GM23248 (cell line): ENCODE measurements at places on chromosomes 3 and 15. TPM values are rescaled to one million over a fixed set of nuclear protein-coding genes. Genes with fewer than 3 reads are reported as not detected.
A peak's percentile ranks its signal among the peaks of the same experiment; 100 is the strongest.

- no peak for DNase-seq
These were observed 352.1 kb downstream of the SHQ1 start for GRCh38 chr3:72496051-72496670.

DNA sequence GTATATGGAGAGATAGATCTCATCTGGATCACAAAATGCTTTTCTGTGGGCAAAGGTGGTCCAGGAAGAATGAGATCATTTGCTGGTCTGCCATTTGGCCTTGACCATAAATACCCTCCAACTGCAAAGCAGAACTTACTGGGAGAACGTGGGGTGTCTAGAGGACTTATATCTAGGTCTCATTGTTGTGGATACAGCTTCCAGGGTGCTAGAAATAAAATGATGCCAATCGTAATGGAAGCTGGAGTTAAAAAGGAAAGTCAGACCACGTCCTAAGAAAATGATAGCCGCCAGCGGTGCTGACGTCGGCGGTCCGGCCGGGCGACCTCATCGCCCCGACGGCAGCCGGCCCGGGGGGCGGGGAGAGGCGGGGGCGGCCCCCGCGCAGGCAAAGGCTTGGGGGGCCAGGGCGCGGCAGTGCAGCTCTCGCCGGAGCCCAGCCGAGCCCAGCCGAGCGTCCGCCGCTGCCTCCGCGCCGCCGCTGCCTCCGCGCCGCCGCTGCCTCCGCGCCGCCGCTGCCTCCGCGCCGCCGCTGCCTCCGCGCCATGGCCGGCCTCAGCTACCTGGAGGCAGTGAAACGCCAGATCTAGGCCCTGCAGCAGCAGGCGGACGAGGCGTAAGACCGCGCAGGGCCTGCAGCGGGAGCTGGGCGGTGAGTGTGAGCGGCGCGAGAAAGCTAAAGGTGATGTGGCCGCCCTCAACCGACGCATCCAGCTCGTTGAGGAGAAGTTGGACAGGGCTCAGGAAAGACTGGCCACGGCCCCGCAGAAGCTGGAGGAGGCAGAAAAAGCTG is 89.5 kb downstream of the EOMES start:
- peak; percentile 83 for DNase-seq

- peak; percentile 70 for DNase-seq
These were observed 40.1 kb downstream of the VGLL4 start for GRCh38 chr3:11603628-11604027.

DNA sequence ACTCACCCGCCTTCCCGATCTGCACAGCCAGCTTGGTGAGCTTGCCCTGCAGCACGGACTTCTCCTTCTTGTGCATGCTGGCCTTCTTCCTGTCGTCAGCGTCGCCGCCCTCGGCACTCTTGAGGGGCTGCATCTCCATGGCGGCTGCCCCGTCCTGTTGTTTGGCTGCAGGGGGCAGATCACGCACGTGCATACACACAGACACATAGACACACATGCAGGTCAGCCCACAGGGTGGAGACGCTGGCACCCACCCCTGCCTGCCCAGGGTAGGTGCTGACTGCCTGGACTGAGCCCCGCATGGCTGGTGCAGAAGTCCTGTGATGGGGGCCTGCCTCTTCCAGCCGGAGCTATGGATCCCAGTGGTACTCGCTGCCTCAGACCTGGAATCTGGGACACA is 57.3 kb upstream of the SEC13 start:
- DNase-seq = no peak

GRCh38 chr15:90442423-90442822 is 54.4 kb downstream of the IQGAP1 start:
- DNase-seq = no peak

- no peak for DNase-seq
These were observed 375.2 kb upstream of the EPHA3 start for GRCh38 chr3:88732186-88732585.

GRCh38 chr15:63110428-63111026 is 11.1 kb upstream of the LACTB start:
- DNase-seq = no peak

GRCh38 chr15:81275711-81276392 is 48.1 kb downstream of the STARD5 start:
- DNase-seq = peak; percentile 21

DNA sequence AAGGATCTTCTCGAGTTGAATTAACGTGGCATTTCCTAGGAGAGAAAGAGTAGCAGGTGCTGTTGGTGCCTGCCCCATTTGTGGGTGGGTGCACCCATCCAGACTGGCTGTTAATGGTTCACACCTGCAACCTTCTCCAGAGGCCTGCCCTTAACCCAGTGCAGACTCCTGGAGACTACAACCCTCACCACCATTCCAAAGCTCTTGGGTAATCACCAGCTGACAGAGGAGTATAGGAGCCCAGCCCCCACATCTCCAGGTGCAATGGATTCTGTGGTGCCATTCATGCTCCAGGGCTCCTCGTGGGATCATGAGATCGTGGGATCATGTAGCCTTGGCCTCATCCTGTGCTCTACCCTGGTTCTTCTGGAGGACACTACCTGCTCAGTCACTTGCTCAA is 60.2 kb downstream of the SEMA5B start:
- DNase-seq = no peak

- DNase-seq = peak; percentile 9
These were observed 50.8 kb upstream of the PLAAT1 start for GRCh38 chr3:193190146-193190786.

DNA sequence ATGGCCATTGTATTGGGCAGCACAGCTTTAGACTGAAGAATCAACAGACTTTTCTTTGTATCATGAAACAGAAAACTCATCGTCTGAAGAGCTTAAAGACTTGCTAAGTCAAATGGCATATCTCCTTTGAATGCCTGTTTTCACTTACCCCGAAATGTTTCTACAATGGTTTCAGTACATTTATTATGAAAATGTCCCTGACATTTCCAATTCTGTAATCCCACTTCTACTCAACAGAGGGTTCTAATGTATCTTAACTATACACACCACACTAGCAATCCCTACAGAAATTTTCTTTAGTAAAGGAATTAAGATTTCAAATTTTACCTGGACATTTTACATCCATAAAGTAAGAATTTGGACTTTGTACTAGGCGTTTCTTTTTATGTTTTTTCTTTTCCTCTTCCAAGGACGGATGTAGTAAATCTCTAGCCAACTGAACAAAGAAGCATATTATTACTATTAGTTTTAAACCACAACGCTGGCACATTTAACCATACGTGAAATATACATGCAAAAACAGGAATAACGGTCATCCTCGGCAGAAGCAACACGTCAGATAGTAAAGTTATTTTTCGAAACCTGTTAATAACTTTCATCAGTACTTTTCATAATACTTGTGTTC is 1.1 kb downstream of the RPS27L start:
- DNase-seq = peak; percentile 44

DNA sequence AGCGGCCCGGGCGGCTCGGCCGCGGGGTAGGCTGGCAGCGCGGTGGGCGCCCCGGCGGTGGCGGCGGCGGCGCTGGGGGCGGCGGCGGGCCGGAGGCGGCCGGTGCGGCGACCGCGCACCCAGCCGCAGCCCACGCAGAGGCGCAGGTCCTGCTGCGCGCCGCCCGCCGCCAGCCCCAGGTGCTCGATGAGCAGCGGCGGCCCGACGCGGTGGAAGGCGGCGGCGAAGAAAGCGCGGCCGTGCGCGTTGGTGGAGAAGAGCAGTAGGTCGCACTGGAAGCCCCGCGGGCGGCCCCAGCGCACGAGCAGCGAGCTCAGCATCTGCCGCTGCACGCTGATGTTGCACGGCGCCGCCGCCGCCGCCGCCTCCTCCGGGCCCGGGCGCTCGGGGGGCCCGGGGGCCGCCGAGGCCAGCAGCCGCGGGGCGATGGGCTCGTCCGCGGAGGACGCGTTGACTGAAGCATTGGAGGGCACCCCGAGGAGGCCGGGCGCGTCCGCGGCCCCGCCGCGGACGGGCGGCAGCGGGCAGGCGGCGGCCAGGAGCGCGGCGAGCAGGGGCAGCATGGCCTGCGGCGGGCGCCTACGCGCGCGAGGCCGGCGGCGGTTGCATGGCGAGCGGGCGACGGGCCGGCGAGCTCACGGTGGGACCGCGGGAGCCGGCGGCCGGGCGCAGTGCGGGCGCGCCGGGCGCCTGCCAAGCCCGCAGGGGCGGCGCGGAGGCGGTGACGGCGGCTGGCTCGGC is 452 bp downstream of the TMEM158 start:
- peak; percentile 73 for DNase-seq

- DNase-seq = no peak
These were observed 51.1 kb downstream of the SERP1 start for GRCh38 chr3:150495149-150495548.

DNA sequence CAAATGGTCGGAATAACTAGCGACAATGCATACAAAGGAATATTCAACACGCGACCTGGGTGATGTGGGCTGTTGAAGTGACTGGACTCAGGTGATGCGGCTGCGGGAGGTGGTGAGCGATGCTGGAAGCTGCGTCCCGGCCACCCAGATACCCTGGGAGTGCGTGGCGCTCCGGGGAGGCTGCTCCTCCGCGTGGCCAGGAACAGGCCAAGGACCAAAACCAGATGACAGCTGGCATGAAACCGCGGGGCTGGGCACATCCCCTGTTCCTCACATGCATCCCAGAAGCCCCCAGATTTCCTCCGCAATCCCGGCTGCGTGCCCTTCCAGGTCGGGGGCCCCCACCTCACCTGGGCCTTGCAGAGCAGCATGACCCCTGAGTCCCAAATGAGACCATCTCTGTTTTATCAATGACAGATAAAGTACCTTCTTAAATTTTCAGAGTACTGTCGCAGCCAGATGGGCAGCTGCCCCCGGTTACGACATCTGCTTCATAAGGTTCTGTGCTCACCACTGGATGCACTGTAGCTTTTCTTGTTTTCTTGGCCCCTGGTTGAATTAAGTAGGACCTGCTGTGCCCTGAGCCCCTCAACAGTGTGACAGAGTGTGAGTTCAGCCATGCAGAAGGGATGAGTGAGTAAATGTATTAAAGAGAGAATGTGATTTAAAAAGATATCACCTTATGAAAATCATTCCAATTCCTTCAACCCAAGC is 278.2 kb downstream of the GABRG3 start:
- no peak for DNase-seq

- peak; percentile 38 for DNase-seq
These were observed 72.6 kb downstream of the CCNL1 start for GRCh38 chr3:157087373-157087772.

DNA sequence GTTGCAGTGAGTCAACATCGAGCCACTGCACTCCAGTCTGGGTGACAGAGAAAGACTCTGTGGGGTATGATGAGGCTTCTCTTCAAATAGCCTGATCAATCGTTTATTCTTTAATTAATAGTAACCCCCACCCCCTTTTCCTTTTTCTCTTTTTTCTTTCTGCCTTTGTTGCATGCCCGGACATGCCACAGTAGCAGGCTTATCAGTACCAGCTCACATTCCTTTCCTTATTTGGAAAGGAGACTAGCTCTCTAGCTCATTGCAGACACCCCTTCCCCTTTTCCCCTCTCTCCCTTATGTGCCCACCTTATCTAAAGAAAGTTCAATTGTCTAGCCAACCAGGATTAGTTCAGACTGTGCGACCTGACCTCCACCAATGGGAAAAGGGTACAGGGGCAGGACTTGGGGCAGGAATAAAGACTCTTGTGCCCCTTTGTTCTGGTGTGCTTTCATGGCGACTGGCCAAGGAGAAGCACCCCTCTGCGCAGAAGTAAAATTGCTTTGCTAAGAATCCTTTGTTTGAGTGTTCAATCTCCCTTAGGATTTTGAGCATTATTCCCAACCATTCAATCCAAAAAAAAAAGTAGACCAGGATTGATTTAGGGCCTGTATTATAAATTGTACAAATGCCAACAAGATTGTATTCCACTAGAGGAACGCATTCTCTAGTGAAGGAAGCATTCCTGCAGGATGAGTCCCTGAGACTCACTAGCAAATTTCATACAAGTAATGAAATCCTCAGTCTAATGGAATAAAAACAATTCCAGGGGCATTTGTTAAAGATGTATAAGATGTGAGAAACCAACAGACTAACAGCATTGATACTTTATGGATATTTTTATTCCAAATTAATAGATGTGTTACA is 95.8 kb upstream of the SNRPN start:
- DNase-seq = peak; percentile 11

- DNase-seq = peak; percentile 78
These were observed 203.0 kb downstream of the TIGIT start for GRCh38 chr3:114496874-114497273.

- DNase-seq = peak; percentile 24
These were observed 584.4 kb upstream of the TBL1XR1 start for GRCh38 chr3:177781686-177782161.

- no peak for DNase-seq
These were observed 453.7 kb downstream of the FOXP1 start for GRCh38 chr3:71129611-71130431.

- DNase-seq = peak; percentile 40
These were observed 133.2 kb upstream of the COL8A1 start for GRCh38 chr3:99505200-99505599.

DNA sequence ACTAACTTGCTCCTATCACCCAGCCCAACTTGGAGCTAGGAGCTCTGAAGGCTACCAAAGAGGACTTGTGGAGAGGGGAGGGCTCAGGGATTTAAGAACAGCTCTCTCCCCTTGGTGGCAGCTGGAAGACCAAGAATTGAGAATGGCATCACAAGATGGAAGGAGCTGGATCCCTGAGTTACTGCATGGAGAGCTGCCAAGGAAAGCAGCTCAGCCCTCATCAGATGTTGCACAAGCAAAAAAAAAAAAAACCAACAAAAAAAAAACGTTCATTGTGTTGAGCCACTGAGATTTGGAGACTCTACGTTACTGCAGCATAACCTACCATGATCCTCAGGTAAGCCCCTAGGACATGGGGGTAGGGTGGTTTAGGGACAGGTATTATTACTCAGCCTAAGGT is 41.0 kb downstream of the ITGB5 start:
- DNase-seq = peak; percentile 85

DNA sequence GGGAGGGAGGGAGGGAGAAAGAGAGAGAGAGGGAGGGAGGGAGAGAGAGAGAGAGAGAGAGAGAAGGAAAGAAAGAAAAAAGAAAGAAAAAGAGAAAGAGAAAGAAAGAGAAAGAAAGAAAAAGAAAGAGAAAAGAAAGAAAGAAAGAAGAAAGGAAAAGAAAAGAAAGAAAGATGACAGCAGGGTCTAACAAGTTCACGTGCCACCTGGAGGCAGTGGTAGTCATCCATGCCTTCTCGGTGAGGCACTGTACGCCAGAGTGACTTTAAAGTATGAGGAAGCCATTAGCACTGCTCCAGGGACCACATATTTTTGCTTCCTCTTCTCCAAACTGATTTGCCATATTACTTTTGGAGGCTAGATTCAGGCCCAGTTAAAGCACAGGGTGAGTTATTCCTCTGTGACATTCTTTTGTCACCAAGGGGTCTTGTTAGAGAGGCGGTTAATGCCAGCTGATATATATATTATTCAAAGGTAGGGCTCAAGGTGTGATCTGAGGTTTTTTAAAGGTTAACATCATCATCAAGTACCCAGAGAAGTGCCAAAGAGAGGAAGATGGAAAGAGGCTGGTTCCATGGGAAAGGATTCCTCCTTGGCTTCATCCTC is at the start of gene HTR3D:
HTR3D (plus strand) TSS at position 556 of the 606 bp plus-strand sequence; CDS start at position 556, 0 bp downstream.
- DNase-seq = no peak

- no peak for DNase-seq
These were observed 79.6 kb downstream of the RTP4 start for GRCh38 chr3:187447737-187448136.

GRCh38 chr15:67458331-67459029 is 62.5 kb upstream of the C15orf61 start:
- peak; percentile 9 for DNase-seq

FGD5 gene
- total RNA-seq = not detected in 2 replicates

TF gene
- total RNA-seq = under 0.01 TPM in 1 of 2 replicates, not detected in the other

XCR1 gene
- total RNA-seq = not detected in 2 replicates

LRRC15 gene
- total RNA-seq = 16.4 and 24.2 TPM in 2 replicates

ABI3BP gene
- total RNA-seq = 6.8 and 16.8 TPM in 2 replicates

UCN2 gene
- total RNA-seq = 0.25 and 0.86 TPM in 2 replicates

ST8SIA2 gene
- total RNA-seq = not detected in 2 replicates

DISP2 gene
- 0.11 and 0.13 TPM in 2 replicates for total RNA-seq

TRNT1 gene
- 14.2 and 16.6 TPM in 2 replicates for total RNA-seq

A4GNT gene
- not detected in 2 replicates for total RNA-seq

CLDN16 gene
- total RNA-seq = 0.11 TPM in 1 of 2 replicates, not detected in the other

TMOD3 gene
- total RNA-seq = 35.1 and 46.0 TPM in 2 replicates

RTP3 gene
- not detected in 2 replicates for total RNA-seq
